Motor neuron (in vitro differentiated cells): ENCODE measurements at places on chromosomes 1 and 21. TPM values are rescaled to one million over a fixed set of nuclear protein-coding genes. Genes with fewer than 3 reads are reported as not detected.

Gene S100A12
- total RNA-seq, result not detected in 2 replicates

Gene FAM72B
- 3.6 and 6.4 TPM in 2 replicates for total RNA-seq

Gene PRAMEF7
- not detected in 2 replicates for total RNA-seq

Gene SCMH1
- 30.0 and 35.9 TPM in 2 replicates for total RNA-seq

Gene INSRR
- 0.10 and 0.19 TPM in 2 replicates for total RNA-seq

Gene SRSF4
- total RNA-seq, result 98.4 and 105 TPM in 2 replicates

- no peak for ATAC-seq
Observed at GRCh38 chr1:204113896-204114295, 37.9 kb downstream of the ETNK2 start.

GRCh38 chr1:245045087-245045881, 109.5 kb upstream of the KIF26B start:
- peak; percentile 36 for ATAC-seq

DNA sequence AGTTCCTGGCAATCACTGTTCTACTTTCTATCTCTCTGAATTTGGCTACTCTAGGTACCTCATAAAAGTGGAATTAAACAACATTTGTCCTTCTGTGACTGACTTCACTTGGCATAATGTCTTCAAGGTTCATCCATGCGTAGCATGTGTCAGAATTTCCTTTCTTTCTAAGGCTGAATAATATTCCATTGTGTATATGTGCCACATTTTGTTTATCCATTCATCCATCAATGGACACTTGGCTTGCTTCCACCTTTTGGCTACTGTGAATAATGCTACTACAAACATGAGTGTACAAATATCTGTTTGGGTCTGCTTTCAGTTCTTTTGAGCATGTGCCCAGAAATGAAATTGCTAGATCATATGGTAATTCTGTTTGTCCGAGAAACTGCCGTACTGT, 14.7 kb downstream of the CACHD1 start:
- no peak for ATAC-seq

- peak; percentile 1 for ATAC-seq
Observed at GRCh38 chr21:44326716-44327602, 12.2 kb downstream of the CFAP410 start.

GRCh38 chr1:147496571-147497210, 44.6 kb upstream of the BCL9 start:
- ATAC-seq, result no peak

DNA sequence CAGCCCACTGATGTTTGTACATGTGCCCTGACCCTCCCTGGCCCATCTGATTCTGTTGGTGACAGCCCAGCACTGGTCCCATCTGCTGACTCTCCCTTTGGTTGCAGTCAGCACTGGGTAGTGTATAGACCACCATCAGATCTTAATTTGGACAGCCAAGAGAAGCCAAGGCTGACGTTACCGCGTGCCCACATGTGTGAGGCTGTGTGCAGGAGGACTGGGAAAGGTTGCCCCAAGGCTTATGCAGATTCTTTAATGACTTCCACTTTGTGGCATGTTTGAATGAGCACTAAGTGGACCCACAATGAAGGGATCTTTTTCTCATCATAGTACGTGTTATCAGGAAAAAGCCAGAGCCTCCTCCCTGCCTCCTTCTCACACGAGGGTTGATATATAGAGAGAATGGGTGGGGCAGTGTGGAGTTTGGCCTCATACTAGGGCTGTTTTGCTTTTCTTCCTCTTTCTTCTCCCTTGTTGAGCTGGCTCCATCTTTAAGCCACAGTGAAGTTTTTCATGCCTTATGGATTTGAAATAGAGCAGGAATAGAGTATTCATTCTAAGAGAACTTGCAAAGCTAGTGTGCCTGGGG, 93.5 kb downstream of the NAV1 start:
- ATAC-seq, result peak; percentile 83

GRCh38 chr1:34918977-34919561, 10.4 kb downstream of the DLGAP3 start:
- no peak for ATAC-seq

DNA sequence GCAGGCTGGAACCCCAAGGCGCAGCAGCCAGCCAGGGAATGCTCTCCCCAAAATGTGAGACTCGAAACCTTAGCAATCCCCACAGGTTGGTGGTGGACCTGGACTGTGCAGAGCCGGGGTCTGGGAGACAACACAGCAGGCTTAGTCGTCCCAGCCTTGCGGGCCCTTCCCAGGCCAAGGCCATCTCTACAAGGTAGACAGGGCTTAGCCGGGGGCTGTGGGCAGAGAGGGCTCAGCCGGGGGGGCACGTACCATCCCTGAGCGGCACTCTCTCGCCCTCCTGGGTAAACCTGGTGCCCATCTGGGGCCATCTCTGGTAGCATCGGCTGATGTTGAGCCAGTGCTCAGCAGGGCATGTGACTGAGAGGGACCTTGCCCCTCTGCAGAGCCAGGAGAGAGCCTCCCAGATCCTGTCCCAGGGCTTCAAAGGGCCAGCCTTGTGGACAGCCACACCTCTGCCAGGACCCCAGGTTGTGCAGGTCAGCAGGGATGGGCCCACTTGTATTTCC, 2.2 kb upstream of the ACTRT2 start:
- no peak for ATAC-seq

DNA sequence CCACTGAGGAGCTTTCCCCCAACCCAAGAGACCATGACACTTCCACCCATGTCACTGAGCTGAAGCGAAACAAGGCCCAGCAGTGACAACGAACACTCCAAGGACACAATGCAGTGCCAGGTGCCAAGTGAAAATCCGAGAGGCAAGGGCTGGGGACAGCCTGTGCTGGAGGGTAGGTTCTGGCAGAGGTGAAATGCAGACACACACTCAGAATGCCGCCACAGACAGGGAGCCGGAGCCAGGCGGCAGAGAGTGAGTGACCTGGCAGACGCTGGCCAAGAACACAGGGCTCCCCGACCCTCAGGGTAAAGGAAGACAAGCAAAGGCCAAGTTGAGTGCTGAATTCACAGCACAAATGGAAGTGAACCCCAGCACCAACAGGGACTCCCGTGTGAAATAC, 78.9 kb downstream of the CD46 start:
- ATAC-seq, result no peak

GRCh38 chr1:176167210-176167609, 39.9 kb downstream of the COP1 start:
- no peak for ATAC-seq

- no peak for ATAC-seq
Observed at GRCh38 chr1:202288177-202288576, 53.6 kb downstream of the UBE2T start.
